ENCODE measurements at places on chromosomes 7 and 10.
A peak's percentile ranks its signal among the peaks of the same experiment; 100 is the strongest.

- DNase-seq, result peak; percentile 57
Measured at GRCh38 chr10:124650820-124651401, 93.3 kb downstream of the FAM53B start.

DNA sequence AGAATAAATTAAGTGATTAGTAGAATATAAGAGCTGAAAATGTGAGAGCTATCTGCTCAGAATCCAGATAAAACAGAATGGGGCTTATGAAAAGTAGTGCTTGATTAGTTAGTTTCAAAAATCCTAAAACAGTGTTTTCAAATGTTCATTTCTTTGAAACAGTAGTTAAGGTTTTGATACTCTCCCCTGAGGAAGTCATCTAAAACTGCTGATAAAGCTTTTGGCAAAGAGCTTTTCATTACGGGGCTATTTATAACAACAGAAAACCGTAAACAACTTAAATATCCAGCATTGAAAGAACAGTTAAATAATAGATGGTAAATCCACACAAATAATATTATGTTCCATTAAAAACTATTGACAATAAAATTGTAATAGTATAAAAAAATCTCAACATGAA is 77.5 kb downstream of the NPSR1 start:
- DNase-seq, result no peak

DNA sequence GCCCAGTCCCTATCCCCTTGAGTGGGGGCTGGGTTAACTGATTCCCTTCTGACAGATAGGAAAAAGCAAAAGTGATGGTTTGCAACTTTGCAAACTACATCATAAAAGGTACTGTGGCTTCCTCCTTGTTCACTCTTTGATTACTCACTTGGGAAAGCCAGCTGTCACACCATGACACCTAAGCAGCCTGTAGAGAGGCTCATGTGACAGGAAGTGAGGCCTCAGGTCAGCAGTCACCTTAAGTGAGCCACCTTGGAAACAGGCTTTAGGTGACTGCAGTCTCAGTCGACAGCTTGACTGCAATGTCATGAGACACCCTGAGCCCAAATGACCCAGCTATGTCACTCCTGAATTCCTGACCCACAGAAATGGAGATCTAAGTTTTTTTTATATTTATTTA is 4.3 kb upstream of the CHCHD2 start:
- DNase-seq, result no peak

DNA sequence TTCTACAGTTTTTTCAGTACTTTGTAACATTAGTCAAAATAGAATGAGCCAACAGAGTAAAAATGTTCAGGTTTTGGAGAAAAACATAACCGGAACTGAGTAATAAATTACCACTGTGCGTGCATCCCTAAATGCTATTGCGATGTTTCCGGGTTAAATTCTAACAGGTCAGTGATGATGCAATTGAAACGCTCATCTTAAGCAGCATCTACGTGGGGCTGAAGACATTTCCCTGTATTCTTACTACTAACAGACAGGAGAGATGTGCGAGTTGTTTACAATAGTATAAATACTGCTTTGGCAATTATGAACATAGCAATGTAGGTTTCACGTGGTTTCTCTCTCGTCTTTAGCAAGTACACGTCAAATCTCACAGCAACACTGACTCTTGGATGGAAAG is 149.4 kb downstream of the USP6NL start:
- DNase-seq, result no peak

- no peak for DNase-seq
Measured at GRCh38 chr7:99707096-99707495, 27.3 kb upstream of the CYP3A5 start.

DNA sequence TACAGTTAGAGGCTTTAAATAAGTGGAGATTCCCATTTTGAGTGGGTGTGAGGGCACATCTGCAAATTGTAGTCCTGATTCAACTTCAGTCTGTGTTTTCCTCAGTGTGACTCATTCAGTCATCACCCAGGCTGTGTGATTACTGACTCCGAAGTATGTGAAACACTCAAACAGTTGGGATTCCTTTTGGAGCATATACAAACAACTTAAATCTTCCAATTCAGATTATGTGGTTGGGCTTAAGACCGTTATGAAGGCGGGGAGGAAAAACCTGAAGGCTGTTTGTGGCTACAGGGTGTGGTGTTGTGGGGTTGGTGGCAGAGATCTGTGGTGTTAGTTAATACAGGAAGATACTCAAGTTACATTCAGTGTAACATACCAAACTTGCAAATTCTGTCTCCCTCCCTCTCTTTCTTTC is 259.7 kb upstream of the FERD3L start:
- DNase-seq, result no peak

GRCh38 chr7:151814400-151815009 is 62.4 kb downstream of the PRKAG2 start:
- DNase-seq, result no peak

DNA sequence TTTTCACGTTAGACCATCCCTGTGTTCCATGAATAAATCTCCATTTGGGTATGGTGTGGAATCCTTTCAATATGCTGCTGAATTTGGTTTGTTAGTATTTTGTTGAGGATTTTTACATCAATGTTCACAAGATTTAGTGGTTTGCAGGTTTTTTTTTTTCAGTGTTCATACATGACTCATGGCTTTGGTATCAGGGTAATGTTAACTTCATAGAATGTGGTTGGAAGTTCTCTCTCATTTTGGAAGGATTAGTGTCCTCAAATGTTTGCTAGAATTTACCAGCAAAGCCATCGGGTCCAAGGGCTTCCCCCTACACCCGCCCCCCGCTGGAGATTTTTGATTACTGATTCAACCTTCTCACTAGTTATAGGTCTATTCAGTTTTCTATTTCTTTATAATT is 398.0 kb downstream of the NXPH1 start:
- no peak for DNase-seq

DNA sequence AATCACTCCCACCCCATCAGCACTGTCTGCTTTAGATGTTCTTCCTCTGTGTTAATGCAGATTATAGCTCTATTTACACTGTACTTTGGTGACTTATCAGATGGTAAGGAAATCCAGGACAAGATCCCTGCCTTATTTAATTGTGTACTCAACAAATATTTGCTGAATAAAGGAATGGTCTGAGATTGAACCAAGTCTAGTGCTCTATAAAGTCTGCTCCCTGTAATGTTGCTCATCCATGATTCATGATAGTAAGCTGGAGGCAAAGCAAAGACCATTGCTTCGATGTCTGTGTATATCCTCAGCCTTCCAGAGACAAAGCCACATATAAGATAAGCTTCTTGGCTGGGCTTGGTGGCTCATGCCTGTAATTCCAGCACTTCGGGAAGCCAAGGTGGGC is 33.5 kb downstream of the PLCE1 start:
- no peak for DNase-seq

DNA sequence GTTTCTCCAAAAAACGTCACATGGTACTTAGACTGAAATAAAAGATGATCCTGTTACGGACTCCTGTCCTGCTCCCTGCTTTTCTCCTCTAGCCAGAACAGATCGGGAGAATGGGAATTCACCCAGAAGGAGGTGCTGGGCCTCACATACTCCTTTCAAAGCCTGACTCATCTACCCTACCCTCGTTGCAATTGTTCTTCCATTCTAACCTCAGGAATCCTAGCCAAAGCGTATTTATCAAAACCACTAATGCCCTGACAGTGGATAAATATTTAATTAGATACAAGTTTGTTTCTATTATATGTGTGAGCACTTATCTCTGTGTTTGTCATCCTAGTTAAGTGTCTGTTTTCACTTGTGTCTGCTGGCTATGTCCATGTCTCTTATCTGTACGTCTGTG is 21.7 kb downstream of the ZCWPW1 start:
- DNase-seq, result no peak

- no peak for DNase-seq
Measured at GRCh38 chr7:73342645-73343044, 14.7 kb downstream of the FKBP6 start.

GRCh38 chr7:18037609-18038008 is 10.0 kb upstream of the PRPS1L1 start:
- no peak for DNase-seq

DNA sequence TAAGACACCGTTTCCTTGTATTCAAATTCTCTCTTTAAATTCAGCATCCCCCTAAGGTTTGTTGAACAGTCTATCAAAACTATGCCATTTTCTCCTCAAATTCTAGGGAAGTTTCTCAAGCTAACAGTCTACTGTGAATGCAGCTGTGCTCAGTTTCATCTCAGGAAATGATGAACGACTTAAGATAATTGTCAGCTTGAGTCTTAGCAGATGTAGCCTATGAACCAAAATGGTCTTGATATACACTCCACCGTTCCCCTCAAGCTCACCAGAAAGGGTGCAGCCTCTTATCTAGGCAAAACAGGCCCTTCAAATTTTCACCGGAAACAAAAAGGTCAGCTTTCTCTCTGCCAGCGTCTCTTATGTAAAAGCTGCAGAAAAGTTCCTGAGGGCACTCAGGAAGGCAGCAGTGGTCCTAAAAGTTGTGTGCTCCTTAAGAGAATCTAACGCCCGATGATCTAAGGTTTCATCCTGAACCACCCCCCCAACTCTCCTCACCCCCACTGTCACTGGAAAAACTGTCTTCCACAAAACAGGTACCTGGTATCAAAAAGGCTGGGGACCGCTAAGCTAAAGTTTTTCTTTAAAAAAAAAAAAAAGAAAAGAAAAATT is 2.1 kb downstream of the DNAJC9 start:
- no peak for DNase-seq

DNA sequence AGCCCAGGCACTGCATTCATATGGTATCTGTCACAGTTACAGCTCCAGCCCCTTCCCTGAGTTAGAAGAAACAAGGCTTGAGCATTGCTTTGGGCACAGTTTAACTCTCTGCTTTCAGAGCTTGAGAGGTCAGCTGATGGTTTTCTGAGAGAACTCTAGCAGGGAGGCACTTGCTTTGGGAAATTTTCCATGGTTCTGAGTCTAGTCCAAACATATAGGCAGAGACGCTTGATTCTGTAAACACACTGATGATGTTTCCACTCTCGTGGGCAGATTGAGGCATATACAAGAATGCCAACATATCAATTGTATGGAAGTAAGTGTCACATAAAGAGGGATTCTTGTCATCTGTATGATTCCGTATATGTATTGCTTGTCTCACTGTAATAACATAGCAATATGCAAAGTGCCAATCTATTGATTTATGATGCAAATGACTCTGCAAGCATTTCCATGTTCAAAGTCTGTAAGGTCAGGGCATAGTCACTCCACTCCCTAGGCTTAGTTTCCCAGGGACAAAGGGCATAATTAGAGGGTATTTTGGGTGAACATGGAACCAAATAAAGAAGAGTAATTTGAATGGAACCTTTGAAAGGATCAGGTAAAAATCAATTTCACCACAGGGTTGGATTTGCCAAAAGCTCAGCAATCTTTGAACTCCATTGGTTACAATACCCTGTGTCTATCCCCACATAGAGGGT is 239.0 kb downstream of the INHBA start:
- no peak for DNase-seq

DNA sequence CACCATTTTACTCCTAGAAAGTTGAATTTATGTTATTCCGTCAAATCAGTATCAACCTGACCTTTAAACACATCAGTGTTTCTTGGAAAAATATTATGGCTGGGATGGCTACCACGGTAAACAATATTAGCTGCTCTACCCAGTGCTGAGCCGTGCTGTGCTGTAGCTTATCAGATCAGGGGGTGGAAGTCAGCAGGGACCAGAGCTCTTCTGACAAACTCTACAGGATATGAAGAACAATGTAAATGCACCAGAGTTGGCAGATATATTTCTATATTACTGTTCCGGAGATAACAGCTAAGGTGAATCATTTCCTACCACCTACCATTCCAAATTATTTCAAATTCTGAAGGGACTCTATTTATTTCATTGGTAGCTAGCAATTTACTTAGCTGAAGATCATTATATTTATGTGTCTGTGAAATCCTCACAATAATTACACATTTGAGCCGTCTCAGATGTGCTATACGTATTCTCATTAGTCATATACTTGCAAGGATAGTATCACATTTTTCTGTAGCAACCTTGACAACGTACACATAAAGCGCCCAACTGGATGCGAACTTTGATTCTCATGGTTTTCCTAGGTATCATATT is 76.5 kb downstream of the TEX36 start:
- no peak for DNase-seq

GRCh38 chr7:133941496-133941895 is 185.6 kb upstream of the LRGUK start:
- no peak for DNase-seq

DNA sequence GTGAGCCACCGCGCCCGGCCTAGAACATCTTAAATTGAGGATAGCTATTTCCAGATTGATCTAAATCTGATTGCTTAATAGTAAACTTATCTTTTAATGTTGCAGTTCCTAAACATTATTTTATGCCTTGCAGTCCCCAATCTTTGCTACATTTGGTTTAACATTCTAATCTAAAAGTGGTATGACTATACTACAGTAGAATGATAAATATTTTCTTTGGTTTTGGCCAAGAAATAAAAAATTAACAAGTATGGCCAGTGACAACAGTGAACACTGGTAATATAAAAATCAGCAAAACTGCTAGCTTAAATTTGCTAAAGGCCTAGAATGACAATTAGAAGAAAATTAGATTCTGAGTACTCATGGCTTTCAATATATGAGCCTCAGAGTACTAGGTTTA is 73.5 kb downstream of the CDK6 start:
- no peak for DNase-seq

GRCh38 chr7:156942708-156943090 is 6.8 kb upstream of the NOM1 start:
- no peak for DNase-seq

GRCh38 chr7:150954986-150955518 is 23.1 kb downstream of the KCNH2 start:
- no peak for DNase-seq

GRCh38 chr7:135434047-135434446 is 75.9 kb downstream of the CNOT4 start:
- DNase-seq, result no peak

- DNase-seq, result no peak
Measured at GRCh38 chr10:104274762-104275721, 6.1 kb downstream of the GSTO2 start.

GRCh38 chr10:35739998-35740397 is 97.9 kb upstream of the FZD8 start:
- DNase-seq, result no peak

DNA sequence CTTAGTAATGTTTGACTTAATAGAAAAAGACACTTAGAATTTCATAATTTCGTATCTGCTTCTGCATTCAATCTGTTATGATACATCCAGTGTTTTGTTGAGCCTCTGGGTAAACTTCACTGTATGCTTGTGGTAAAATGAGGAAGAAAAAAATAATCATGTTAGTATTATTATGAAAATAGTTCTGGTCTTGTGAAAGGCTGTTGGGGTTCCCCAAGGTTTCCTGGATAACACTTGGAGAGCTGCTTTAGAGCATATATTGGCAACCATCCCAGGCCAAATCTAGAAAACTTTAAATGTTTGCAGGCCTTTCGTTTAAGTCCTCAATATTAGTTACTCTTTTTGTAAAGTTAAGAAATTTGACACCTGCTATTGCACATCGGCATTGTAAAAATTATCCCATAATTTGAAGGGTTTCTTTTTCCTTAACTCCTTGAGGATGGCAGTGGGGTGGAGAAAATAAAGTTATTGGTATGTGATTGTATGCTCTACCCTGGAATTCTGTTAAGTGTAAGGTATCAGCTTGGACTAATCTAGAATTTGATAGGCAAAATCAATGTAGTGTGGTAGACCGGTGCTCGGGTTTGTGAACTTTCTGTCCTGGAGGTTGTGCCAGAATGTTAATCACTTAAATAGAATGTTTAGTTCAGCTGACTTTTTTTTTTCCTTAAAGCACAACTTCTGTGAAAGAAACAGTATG is 54.5 kb downstream of the WAC start:
- DNase-seq, result no peak

- no peak for DNase-seq
Measured at GRCh38 chr10:132912713-132913558, 29.4 kb downstream of the CFAP46 start.
